ENCODE measurements at places on chromosomes 3 and 15.

DNA sequence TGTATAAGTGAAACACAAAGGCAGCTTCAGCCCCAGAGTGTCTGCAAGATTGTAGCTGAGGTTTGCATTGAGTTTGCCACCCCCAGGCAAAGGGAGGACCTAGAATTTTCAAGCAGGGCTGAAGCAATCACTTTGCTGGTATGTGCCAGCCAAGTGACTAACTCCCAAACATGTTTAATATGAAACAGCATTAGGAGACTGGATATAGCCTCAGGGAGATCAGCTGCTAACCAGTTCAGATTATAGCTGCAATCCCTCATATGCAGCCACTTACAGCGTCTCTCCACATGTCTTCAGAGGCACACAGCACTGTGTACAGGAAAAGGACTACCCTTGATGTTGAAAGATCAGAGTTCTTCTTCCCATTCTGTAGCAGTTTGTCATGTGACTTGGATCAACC lies 38.4 kb upstream of the PPP2R3A start:
- no peak for DNase-seq

GRCh38 chr3:139528281-139528680 lies 11.3 kb downstream of the RBP1 start:
- DNase-seq = no peak

DNA sequence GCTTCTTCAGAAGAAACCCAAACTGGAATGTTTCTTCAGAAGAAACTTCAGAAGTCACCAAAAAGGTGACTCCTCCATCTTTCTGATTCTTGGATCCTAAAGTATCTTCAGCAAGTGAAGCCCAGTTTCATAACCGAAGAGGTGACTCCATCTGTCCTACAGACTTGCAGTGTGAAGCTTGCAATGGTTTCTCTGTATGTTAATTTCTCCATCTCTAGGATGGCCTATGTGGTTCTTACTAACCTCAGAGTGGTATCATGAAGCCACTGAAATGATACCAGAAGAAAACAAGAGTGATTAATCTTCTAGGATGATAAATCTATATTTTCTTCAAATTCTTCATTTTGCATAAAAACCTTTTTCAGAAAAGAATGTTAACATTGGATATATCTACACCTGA lies 495 bp upstream of the AQP9 start:
- no peak for DNase-seq

- no peak for DNase-seq
Observed at GRCh38 chr3:16289144-16289889, 24.3 kb downstream of the OXNAD1 start.

DNA sequence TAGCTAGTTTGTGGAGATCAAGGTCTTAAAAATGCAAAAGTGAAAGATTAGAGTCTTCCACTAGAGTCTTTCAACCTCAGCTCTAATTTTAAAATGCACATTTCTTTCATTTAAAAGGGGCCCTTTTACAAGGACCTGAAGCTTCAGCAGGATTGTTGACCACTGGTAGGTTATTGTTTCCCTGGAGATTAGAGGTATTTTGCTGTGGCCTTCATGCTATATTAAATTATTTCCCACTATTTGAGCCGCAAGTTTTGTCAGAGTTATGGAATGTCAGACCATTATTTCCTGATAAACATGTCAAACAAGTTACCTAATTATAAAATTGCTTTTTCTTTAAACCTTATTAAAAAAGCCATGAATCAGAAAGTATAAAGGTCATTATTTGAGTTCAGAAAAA lies 103.1 kb upstream of the CCNL1 start:
- peak; percentile 69 for DNase-seq

DNA sequence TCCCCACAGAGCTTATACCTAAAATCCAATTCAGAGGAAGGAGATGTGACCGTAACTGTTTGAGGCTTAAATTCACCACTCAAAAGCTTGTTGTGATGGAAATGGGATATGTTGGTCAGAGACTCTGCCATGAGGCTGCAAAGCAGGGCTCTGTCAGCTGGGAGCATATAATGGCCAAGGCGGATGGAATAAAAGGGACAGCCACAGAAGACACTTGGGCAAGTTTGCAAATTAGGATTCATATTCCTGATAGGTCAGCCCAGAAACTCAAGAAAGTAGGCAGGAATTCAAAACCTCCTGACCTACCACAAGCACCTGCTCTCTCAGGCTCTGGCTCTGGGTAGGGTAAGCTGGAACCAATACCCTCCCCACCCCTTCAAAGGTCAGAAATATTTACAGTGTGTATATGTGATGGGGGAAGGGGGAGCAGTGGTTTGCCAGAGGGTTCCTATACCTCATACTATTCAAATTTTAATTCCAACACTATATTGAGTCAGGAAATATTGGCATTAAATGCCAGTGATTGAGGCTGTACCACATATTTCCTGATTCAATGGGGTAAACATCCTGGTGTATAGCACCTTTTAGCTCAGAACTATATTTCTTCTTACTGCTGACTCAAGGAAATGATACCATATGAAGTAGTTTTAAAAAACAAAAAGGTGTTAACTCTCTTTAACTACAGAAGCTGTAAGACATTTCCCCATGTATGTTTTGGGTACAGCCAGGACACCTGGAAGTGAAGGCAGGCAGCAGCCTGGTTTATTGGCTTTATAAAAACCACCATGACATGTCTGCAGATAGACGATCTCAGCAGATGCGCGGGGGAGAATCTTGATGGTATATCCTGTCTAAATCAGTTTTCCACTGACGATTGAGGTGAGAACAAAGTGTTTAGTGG lies 19.2 kb downstream of the FYCO1 start:
- no peak for DNase-seq

- no peak for DNase-seq
Observed at GRCh38 chr3:152893647-152894046, 58.7 kb downstream of the P2RY1 start.

DNA sequence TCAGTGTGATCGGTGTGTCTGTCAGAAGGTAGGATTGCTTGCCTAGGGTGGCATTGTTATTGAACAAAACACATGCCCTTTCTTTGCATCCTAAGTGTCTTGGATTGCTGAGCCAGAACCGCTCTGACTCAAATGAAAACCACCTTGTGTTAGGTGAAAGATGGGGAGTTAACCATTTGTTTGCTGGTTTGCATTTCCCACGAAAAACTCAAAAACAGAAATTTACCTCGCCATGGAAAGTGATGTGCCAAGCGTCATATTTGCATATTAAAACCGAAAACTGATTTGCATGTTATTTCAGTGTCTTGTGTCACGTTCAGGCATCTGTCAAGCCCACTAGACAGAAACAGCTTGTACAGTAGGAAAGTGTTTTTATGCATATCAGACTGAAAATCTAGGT lies 474.6 kb upstream of the TPRG1 start:
- DNase-seq = no peak

GRCh38 chr3:124843506-124844177 lies 43.5 kb downstream of the ITGB5 start:
- DNase-seq = no peak

GRCh38 chr3:104388619-104389018 lies 978.1 kb upstream of the ALCAM start:
- no peak for DNase-seq

- no peak for DNase-seq
Observed at GRCh38 chr3:133865136-133865855, 30.4 kb downstream of the RAB6B start.

DNA sequence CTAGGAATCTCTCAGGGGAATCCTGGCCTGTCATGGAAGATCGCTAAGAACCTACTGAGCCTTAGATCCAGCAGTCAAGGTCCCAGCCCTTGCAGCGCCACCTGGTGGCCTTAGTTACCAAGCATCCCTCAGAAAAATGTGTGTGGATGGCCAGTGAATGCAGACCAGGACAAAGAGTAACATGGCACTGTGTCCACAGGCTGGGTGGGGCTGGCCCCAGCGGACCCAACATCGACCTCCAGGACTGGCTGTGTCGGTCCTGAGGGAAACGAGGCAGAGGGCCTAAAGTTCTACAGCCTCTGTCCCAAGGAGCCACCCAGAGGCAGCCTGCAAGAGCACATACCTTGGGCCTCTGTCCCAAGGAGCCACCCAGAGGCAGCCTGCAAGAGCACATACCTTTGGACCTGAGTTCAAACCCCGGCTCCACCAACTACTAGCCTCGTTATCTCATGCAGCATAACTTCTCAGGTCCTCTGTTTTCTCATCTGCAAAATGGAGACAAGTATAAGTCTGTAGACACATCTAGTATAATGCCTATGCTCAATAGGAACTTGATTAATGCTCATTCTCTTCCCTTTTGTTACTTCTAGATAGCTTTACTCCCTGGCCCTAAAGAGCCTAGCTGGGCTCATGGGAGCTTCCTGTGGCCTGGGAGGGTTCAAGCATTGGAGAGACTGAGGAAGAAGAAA lies 57.5 kb upstream of the HERC1 start:
- peak; percentile 96 for DNase-seq

DNA sequence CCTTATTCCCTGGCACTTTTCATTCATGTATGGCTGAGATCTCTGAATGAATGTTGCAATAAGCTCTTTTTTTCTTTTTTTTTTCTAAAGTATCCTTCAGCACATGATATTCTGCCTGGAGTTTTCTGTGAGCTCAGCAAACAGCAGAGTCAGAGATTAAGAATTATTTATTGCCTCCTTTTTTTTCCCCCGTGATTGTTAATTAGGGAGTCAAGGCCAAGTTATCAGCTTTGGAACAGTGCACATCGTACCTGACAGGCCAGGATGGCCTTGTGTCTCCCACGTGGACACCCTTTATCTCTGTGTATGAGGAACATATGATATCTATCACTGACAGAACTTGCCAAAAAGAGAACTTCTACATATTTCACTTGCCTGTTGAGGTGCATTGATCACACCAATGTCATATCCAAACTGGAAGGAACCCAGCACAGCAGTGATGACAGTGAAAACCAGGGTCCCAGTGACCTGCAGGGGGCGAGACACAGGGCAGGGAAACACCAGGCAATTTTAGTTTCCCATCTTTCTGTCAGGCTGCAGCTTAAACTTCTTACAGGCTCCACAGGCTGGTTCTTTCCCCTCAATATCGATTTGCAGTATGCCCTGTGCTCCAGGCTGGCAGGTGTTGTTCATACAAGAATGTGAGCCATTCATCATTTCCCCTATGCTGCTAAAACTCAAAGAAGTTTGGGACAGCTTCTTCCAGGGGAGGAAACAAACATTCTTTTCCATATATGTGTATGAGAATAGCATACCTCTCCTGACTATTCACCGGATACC lies 8.2 kb downstream of the SLC2A2 start:
- DNase-seq = no peak

DNA sequence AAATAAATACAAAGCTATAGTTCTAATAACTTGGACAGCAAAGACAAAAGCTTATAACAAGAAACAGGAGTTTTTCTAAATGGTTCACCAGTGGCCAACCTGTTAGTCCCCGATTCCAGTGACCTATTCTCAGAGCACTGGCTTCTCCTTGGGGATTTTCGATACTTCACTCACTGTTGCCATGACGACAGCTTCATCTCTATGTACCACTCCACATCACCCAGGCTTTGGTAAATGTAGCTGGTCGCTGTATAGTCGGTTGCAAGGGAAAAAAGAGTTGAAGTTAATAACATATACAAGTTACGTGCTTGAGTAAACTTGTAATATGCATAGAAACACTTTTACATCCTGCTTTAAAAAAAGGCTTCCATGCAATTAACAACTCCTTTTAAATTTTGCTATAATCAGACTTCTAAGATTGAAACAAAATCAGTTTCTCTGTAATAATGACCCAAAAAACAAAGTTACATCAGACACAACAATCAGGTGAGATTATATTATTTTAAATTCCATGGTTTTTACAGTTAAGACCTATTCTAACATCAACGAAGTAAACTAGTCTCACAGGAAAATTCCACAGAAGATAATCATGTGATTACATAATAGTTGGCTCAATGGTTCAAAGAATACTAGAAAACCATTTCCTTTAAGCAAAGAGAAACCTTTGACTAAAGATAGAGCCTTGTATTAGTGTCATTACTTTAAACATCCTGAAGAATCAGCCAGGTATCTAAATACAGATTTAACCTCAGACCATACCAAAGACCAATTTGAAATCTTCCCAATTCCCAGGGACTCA lies 2.9 kb downstream of the CCNL1 start:
- DNase-seq = peak; percentile 40

DNA sequence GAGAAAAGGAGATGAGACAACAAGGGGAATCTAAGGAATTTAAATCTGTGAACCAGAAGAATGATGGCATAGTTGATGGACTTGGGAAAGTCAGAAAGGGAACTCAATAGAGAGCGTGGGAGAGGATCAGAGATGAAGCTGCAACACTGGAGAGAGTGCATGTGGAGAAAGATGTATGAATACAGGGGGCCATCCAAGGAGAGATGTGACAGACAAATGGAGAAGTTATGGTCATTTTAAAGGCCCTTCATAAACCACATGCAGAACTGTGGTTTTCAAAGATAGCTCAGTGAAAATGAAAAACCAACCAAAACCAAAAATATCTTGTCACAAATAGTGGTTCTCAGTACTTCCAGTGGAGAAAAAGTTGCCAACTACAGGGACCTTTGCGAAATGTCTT lies 265.2 kb downstream of the SUCLG2 start:
- no peak for DNase-seq

DNA sequence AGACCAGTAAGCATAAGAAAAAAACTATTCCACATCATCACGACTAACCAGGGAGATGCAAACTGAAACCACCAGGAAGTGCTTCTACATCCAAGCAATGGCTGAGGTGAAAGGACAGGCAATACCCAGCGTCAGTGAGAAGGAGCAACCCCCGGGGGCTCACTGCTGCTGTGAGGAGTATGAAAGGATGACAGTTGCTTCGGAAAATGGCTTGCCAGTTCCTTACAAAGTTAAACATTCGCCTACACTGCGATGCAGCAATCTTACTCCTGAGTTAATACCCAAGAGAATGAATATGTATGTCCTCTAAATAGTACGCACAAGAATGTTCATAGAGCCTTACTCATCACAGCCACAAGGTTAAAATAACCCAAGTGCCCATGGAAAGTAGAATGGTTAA lies 13.3 kb upstream of the PLXNA1 start:
- DNase-seq = no peak

DNA sequence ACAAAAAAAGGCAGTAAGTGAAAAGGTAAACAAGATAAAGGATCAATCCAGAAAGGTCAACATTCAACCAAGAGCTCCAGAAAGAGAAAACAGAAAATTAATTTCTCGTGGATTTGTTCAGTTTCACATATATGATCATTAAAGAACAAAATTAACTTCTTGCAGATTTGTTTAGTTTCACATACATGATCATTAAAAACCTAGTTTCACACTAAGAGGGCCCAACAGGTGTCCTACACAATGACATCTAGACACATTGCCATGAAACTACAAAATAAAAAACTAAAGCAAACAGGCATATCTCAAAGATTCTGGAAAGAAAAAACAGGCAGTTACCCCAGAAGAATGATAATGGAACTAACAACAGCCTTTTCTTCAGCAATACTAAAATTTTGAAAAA lies 22.1 kb downstream of the PHC3 start:
- DNase-seq = no peak

- DNase-seq = no peak
Observed at GRCh38 chr3:16182612-16183011, 8.1 kb downstream of the GALNT15 start.

DNA sequence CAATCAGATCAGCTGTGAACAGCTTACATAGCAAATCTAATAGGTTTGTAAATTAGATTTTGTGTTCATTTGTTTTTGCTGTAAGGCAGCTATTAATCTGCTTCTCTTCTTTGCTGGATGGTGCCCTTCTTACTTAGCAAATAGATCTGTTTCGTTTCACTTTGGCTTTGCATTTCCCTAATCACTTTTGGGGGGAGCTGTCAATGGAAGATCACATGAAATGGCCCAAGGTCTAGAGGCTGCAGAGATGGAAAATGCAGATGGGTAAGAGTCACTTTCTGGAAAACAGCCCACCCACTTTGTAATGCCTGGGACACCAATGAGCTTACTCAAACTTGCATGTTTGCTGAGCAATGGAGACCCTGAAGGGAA lies 36.4 kb downstream of the ST8SIA2 start:
- DNase-seq = peak; percentile 41

- no peak for DNase-seq
Observed at GRCh38 chr3:189621948-189622603, 9.1 kb upstream of the TP63 start.
